Fibroblast of skin of right biceps (primary cell): ENCODE measurements at places on chromosomes 12 and 14.

DNA sequence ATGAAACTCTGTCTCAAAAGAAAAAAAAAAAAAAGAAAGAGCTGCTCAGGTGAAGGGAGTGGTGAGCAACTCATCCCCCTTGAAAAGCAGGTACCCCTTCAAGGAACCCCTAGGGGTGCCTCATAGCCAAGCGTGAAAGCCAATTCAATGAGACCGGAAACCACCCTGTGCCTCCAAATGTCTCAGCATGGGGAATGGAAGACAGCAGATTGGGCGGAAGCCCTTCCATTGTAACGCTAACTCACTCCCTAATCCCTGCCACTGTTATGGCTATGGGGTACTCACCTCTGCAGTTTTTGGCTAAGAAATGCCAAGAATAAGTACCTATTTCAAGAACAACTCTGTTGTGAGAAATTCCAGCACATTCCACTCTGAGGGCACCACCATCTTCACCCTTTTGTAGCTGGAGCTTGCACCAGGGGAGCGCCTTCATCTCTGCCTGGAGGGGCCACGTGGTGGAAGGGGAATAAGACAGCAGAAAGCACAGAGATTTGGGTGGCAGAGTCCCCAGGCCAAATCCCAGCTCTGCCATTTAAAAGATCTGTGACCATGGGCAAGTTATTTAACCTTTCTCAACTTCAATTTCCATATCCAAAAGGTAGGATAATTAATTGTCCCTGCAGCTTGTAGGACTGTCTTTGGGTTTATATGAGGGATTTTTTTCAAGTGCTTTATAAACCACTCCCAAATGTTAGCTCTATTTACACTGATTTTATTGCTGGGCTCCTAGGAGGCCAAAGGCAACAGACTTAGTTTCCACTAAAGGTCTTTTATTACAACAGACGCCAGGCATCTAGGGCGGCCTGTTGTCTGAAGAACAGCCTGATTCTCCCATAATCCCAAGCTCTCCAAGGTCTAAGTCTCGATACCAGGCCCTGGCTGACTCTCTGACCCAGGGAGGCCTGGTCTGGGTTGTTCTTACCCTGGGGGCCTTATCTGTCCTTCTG is 63.9 kb downstream of the ITPK1 start:
- no peak for DNase-seq

- no peak for DNase-seq
These were observed 11.7 kb downstream of the FAM181A start for GRCh38 chr14:93938751-93939303.

DNA sequence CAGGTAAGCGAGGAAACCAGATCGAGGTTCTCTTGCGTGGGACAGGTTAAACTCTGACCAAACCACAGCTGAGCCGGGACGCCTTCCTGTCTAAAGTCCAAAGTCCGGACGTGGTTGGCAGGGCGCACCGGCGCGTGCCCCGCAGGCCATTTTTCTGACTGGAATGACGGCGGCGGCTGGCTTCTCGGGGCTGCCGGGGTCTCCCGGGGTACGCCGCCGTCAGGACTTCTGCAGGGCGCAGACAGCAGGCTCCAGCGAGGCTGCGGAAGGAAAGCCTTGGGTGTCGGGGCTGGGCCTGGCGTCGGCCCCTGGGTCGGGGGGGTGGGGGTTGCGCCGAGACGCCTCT is 32.8 kb downstream of the MIA2 start:
- DNase-seq, result no peak

GRCh38 chr12:49693931-49694444 is 13.2 kb downstream of the FMNL3 start:
- DNase-seq, result peak; percentile 51

- peak; percentile 33 for DNase-seq
These were observed 112.3 kb upstream of the KRR1 start for GRCh38 chr12:75623631-75624154.

DNA sequence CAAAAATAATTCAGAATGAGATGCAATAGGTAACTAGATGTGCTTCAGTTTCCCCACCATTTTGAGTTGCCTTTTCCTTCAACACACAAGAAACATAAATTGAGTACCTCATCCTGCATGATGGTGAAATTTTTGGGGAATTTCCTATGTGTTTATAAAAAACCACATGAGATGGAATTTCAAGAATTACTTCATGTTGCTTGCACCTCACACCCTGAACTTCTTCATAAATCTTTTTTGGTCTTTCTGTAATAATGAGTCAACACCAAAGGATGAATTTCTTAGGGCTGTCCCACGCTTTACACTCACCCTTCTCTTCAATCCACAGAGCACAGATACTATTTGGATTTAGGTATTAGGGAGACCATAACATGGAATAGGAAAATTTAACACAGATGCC is 22.6 kb upstream of the LUM start:
- peak; percentile 94 for DNase-seq

- DNase-seq, result peak; percentile 39
These were observed 230.5 kb downstream of the ATP23 start for GRCh38 chr12:58171914-58172313.

- no peak for DNase-seq
These were observed 370.2 kb upstream of the CCDC196 start for GRCh38 chr14:66115740-66116502.

DNA sequence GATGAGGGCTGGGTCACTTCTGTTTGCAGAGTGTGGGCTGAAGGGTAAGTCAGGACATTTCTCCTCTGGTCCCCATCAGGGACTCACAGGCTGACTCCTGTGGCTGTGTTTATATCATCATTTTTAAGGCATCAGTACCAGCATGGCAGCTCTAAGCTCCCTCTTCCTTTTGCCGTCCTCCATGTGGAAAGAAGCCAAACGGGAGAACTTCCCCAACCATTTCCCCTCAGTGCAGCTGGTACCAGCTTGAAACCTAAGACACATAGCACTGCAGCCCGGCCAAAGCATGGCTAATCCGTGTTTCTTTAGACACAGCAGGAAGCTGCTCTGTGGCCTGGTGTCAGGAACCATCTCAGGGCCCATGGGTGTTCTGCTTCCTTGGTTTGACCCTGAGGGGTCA is 31.9 kb upstream of the ATP2A2 start:
- no peak for DNase-seq

- peak; percentile 75 for DNase-seq
These were observed 12.5 kb upstream of the AJUBA start for GRCh38 chr14:22994762-22995275.

- peak; percentile 64 for DNase-seq
These were observed 37.5 kb downstream of the EMP1 start for GRCh38 chr12:13233830-13234641.

DNA sequence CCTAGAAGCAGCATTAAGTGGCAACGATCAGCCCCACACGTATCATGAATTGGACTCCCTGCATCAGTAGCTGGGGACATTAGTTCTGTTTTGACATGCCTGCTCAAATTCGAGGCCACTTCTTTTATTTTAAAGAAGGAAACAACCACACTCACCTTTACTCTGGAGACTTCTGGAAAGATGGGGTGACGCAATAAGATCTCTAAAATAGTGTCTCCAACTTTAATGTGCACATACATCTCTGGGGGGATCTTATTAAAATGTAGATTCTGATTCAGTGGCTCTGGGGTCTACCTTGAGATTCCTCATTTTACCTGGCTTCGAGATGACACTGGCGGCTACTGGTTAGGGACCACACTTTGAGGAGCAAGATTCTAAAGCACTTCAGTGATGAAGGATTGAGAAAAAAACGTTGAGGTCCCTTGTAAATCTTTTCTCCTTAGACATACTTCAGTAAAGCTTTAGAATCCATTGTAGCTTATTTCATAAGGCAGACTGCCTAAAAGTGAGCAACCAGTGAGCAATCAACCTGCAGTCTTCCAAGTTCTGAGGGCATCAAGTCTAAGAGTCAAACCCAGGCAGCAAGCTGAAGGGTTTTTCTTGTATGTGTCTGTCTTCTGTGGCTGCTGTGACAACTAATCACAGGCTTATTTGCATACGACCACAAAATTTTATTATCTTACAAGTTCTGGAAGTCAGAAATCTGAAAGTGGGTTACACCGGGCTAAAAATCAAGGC is 718.6 kb upstream of the TBX3 start:
- DNase-seq, result peak; percentile 50

DNA sequence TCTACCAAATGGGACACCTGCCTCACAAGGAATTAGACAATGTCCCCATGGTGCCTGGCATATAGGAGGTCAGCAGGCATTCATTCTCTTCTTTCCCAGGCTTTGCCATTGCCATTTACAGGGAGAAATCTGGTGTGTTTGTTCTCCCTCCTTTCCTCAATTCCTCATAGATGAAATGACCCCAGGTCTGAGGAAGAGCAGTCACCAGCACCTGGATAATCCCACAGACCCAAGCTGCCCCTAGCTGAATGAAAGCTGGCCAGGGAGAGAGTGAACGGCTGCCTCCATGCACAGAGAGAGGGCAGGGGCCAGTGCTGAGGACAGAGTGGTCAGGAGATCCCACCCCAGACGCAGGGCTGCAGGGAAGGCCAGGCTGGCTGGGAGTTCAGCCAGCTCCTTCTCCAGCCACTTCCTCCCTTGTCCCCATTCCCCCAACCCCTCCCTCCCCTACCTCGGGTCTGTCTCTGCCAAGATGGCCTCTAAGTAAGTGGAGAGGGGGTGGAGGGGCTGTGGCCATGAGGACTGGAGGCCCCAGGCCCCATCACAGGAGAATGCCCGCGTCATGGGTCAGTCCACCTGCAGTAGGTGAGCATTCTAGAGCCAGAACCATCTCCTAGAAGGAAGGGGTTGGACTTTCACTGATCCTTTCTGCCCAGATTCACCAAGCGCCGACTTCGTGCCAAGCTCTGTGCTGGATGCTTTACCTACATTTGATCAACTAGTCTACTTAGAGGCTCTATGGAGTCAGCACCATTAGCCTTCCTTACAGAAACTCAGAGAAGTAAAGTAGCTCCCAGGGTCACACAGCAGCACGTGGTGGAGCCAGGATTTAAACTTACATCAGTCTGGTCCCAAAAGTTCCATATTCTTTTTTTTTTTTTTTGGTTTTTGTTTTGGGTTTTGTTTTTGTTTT is 2.0 kb upstream of the KRT4 start:
- no peak for DNase-seq

DNA sequence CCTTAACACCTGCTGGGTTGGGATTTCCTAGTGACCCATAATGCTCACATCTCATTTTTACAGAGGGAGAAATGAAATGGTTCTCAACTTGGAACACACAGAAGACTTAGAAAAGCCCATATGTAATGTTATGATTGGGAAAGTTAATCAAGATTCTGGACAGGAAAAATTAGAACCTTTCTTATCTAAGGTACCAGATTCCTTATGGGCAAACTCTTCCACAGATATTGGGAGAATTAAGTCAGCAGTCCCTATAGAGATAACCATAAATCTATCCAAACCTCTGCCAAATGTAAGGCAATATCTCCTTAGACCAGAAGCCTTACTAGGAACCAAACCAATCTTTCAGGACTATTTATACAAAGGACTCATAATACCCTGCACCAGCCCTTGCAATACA is 13.9 kb upstream of the PSMC1 start:
- no peak for DNase-seq

DNA sequence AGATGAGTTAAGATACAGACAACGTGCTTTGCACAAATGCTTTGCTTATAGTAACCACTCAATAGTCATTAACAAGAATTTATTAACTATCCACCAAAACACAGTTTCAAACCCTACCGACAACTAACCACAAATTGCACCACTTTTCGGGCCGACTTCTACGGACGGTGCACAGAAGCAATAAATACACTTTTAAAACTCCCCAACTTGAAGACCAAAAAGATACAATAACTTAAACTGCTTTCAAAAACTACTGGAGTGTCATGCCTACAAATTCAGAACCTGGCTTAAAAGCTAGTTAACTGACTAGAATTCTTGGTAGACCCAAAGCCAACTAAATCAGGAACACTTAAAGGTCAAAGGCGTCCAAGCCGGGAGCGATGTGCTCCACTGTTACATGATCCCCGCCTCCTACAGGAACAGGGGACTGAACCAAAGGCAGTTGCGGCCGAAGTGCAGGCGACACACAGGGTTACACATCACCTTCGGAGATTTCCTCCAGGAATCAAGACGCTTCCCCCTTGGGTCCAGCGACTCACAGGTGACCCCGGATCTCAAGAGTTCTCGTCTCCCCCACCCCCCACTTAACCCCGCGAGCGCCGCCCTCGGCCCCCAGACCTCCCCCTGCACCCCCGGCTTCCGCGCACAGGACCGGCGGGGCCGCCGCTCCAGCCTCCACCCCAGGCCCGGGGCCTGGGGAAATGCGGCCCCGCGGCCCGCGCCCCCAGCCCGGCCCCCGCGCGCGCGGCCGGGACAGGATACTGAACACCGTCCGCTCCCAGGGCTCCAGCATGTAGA is 507 bp downstream of the SPTSSA start:
- peak; percentile 36 for DNase-seq

GRCh38 chr14:77605392-77605972 is 11.0 kb downstream of the SPTLC2 start:
- no peak for DNase-seq

GRCh38 chr14:86039176-86039575 is 509.2 kb downstream of the FLRT2 start:
- DNase-seq, result no peak

DNA sequence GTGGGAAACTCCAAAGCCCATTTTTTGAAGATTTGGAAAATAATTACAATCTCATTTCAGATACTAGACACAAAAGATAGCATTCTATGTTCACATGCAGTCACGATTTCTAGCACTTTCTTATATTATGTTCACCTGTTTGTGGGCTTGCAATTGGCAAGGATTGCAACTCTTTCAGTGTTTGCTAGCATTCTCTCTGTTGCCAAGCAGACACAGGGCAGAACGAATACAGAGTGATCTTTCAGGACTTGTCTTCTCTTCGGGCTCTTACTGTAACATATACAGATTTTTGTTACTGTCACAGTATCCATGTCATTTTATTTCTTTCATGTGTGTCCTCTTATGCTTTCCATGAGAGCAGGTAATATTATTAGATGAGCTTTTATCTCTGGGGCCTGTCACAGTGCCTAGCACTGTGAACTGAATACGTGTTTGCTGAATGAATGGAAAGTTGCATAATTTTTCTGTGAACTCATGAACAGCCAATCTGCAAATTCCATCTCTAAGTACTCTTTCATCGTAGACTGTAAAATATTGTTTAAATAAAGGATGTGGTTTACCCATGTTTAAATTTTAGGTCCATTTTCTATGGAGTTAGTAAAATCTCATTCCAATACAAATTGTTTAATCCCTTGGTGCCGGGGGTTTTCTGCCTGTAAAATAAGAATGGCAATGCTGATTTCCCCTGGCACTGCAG is 105.1 kb downstream of the BMP4 start:
- peak; percentile 55 for DNase-seq

GRCh38 chr12:20528208-20528607 is 159.9 kb downstream of the PDE3A start:
- no peak for DNase-seq

DNA sequence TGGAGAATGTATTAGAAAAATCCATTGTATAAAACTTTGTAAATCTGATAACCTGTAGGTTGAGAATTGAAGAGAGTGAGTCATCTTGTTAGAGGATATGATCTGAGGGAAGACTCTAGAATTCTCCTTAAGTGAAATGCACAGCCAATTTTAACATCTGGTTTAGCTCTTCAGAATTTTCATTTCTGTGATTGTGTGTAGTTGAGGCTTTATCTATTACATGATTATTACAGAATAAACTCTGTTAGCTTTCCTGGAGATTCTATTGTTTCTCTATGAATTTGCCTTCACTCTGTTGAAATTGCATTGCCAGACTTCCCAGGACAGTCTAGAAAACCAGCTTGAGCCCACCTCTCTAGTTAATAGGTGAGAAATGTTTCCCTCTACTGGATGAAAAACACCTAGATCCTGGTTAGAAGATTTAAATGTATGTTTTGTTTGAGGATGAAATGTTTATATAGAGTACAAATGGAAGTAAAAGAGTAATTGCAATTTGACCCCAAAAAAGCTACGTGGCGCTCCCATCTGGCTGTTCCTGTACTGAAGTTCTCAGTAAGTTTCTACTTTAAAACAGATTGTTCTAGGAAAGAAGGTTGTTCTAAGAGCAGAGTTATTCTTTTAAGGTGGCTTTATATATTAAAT is 2.9 kb downstream of the NUDT4 start:
- peak; percentile 38 for DNase-seq
